ENCODE measurements at places on chromosomes 13 and 19.

DNA sequence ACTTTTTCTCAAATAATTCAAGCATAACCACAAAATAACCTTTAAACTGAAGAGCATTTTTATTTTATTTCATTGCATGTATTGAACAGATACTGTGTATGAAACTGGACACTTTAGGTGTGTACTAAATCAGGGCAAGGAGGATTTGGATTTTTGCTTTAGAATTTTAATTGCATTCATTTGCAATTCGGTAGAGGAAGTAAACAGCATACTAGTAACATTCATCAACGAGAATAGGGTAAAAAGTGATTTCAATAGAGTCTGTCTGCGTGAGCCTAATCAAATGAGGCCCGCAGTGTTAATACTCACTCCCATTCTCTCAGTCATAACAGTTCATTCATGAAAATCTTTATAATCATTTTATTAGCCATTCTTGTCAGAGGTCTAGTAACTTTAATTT lies 200.2 kb downstream of the SPRY2 start:
- DNase-seq, result no peak

DNA sequence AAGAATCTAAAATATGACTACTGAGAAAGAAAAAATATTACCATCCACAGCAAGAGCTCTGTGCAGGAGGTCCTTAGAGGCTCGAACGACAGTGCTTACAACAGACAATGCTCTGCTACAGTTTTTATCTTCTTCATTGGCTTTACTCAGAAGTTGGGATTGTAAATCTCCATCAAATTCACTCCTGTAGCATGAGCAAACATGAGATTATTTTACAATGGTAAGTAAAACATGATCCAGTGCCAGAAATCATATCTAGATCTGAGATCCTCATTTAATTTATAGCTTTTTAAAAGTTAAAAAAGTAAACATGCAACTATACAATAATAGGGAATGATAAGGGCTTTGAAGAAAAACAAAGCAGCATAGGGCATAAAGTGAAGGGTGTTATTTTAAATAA lies 144.5 kb upstream of the FBXL3 start:
- DNase-seq, result no peak

- DNase-seq, result no peak
Measured at GRCh38 chr13:112069061-112069844, 2.3 kb downstream of the SOX1 start.

GRCh38 chr13:33615436-33615835 lies 202.5 kb upstream of the RFC3 start:
- no peak for DNase-seq

DNA sequence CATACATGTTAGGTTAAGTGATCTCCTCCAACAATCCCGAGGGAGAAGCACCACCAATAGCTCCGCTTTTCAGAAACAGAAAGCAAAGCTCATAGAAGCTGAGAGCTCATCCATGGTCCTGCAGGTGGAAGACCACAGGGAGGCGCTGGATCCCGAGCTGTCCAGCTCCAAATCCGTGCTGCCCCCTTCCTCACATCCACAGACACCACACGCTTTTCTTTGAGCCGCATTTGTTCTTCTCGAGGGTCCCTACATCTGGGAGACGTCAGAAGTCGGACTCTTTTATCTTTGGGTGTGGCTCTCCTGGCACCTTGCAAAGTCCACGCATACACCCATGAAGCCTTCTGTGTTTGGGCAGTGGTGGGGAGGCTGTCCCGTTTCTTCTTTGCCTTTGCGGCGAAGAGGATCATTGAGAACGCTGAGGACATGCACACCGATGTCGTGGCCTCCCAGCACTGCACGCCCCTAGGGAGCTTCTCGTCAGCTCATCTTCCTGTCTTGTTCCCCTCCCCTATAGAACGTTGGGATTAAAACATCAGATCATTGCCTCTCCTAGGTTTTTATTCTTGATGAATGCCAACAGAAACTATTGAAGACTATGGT lies 184.8 kb downstream of the TEX29 start:
- no peak for DNase-seq

GRCh38 chr13:49046002-49046401 lies 70.3 kb downstream of the FNDC3A start:
- DNase-seq, result no peak

DNA sequence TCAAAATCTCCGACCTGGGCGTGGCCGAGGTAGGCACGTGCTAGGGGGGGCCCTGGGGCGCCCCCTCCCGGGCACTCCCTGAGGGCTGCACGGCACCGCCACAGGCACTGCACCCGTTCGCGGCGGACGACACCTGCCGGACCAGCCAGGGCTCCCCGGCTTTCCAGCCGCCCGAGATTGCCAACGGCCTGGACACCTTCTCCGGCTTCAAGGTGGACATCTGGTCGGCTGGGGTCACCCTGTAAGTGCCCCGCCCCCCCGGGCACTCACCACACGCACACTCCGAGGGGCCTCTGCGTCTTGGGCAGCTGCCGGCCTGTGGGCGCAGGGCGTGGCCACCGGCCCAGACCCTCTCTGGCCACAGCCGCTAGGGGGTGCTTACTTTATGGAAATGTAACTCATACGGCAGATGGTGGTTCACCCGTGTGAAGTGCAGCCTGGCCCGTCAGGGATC lies 14.9 kb downstream of the STK11 start:
- no peak for DNase-seq

DNA sequence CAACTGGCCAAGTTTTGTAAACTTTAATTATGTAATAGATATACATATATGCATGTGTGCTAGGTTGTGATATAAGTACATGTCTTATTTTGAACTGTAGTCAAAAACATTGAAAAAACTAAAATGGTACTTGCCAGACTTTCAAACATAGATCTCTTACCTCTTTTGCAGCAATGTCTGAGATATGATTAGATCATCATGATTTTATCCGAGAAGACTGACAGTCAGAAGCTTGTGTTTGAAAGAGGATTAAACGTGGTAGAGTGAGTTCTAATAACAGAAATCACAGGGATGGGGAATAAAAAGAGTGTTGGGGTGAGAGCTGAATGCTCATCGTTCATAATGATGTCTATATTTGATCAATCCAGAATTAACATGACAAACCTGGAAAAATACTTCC lies 18.2 kb upstream of the ACP7 start:
- no peak for DNase-seq

- DNase-seq, result no peak
Measured at GRCh38 chr19:2329501-2329916, 1.0 kb downstream of the SPPL2B start.

- no peak for DNase-seq
Measured at GRCh38 chr13:52765611-52766390, 26.2 kb upstream of the CNMD start.

GRCh38 chr13:36837354-36838092 lies 18.5 kb downstream of the RFXAP start:
- peak; percentile 32 for DNase-seq

- no peak for DNase-seq
Measured at GRCh38 chr19:28553005-28553404, 659.9 kb downstream of the UQCRFS1 start.

GRCh38 chr13:113083402-113084061 lies 22.1 kb upstream of the F7 start:
- peak; percentile 83 for DNase-seq

- no peak for DNase-seq
Measured at GRCh38 chr13:108897955-108898354, 268.5 kb downstream of the MYO16 start.

- DNase-seq, result no peak
Measured at GRCh38 chr13:37014609-37015008, 14.0 kb downstream of the EXOSC8 start.

DNA sequence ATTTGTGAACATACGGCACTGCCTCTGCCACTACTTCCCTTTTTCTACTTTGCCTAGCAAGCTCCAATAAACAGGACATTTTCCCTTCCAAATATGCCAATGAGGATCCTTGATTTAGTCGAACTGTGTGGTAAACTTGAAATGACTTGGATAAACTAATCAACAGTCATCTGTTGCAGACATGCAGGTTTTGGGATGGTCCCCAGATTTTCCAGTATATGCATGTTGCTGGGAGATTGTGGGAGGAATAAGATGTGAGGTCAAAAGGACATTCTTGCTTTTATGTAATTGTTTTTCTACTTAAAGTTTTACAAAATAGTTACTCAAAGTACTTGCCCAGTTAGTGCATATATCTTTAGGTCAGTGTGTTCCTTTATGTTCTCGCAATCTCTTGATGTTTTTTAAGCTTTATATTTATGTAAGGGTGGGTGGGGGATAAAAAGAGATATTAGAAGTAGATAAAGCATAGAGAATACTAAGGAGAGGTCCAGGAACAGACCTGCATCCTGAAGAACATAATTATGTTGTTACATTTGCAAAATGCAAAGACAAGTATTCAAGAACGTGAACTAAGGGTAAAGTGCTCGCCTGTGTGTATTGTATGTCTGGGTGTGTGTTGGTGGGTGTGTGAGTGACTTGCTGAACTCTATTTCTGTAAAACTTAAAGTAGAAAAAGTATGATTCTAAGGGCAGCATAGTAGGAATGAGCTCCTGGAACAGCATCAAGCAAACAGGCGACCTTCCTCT lies 88.4 kb upstream of the OXGR1 start:
- DNase-seq, result no peak

DNA sequence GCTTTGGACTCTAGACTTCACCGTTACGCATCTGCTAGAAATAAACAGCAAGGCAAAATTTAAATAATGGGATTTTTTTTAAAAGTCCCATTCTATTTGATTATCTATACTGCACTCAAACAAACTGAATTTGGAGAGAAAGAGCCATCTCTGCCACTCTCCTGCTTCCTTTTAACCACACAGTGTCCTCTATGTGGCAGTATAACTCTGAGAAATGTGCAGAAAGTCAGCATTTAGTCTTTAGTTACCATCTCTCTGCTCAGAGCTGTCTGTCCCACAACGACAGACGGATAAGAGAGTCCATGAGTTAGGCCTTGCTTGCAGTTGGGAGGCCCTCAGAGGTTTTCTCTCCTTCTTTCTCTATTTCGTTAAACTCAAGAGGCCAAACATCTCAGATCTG lies 21.2 kb downstream of the CCNA1 start:
- DNase-seq, result no peak
